NCI-H526 treated with DMSO at 0.1 percent for 48 hours (cell line): ENCODE measurements at places on chromosomes 7 and 10.

DNA sequence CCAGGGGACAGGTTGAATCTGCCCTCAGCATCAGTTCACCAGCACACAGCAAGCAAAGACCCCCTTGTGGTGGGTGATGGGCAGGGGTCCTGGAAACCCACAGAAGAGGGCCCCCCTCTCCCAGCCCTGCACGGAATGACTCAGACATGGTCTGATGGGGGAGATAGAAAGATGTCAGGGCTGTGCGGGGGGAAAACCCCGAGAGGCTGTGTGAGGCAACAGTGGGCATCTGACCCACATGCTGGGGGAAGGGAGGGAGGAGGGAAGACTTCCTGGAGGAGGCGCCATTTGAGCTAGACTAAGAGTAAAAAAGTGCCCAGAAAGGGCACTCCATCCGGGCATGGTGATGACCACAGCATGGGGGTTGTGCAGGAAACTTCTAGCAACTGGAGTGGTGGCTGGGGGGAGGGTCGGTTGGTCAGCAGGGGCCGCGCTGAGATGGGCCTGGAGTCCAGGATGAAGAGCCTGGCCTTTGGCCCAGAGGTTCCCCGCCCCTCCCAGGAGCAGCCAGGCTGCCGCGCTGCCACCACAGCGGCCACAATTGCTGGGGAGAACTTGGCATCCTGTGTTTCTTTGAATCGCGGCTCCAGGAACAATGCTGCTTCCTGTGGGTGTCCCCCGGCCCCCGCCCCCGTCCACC lies 2.5 kb downstream of the LFNG start:
- DNase-seq: no peak

GRCh38 chr7:12685550-12685949 lies 1.9 kb upstream of the ARL4A start:
- no peak for DNase-seq

- no peak for DNase-seq
These were observed 56.9 kb upstream of the AOAH start for GRCh38 chr7:36781011-36781738.

DNA sequence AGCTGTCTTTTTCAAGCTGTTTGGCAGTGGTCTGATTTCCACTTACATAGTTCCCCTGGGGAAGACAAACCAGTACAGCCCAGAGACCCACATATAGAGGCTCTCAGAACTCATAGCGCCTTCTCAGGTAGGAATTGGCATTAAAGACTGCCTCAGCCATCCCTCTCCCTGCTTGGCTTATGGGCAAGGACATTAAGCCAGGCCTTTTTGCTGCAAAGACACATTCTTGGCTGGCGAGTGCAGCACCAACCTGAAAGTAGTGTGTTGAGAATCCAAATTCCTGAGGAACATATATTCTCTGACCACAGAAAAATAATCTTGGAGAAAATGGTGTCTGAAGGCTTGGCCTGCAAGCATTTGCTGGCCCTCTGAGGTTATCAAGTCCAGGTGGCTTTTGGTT lies 39.2 kb upstream of the HPS1 start:
- DNase-seq: no peak

DNA sequence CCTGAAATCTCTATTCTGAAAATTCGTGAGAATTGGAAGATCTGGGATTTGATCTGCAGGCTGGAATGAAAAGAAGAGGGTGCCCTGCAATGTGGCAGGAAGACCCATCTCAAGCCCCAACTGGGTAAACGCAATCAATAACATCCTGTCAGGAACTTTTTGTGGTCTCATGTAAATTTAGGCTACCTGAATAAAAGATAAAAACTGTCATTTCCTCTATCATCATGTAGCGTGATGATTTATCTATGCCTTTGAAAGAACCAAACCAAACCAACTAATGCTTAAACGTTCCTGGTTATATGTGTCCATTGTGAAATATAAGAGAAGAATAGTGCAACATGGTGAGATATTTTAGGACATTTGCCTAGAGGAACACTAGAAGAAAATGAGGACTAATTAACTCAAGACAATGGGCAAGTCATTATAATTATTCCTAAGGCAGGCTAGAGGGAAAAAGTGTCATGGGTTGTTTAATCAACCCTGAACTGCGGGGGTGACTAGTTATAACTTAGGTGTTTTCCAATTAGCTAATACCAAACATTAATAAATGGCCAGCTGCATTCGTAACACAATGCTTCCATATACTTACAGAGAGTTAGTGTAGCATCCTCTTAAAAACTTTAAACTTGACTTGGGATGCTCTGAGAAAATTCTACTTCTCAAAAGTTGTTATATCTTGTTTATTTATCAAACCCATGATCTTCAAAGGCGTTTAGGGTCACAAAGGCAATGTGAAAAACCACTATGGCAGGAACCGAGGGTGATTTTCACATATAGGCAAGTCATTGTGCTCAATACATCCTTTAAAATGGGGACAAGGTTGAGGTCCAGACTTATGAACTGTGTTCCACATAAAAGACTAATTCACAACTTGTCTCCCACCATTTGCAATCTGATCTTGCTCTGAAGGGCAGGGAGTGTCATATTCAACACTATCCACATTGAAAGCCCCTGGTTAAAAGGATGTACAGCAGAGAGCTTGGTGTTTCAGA lies 48.6 kb upstream of the ADO start:
- no peak for DNase-seq

DNA sequence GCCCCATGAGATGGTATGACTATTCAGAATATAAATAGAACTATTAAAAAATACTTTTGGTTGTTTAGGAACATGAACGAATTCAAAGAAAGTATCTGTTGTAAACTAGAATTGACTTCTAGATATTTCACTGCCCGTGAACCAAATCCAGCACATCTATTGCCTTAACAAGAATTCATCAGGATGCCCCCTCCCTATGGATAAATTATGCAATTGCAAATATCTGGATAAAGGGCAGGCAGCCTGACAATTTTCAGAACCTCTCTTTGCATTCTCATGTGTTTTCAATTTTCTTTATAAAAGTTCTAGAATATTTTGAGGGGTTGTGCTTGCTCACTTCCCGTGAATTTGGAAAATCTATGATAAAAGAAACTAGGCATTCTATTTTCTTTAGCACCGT lies 822.1 kb upstream of the SORCS1 start:
- no peak for DNase-seq
